ENCODE measurements at places on chromosomes 7 and 10. TPM values are rescaled to one million over a fixed set of nuclear protein-coding genes. Genes with fewer than 3 reads are reported as not detected.
A peak's percentile ranks its signal among the peaks of the same experiment; 100 is the strongest.

- DNase-seq, result no peak
These were observed 6.3 kb upstream of the CSGALNACT2 start for GRCh38 chr10:43131906-43132305.

DNA sequence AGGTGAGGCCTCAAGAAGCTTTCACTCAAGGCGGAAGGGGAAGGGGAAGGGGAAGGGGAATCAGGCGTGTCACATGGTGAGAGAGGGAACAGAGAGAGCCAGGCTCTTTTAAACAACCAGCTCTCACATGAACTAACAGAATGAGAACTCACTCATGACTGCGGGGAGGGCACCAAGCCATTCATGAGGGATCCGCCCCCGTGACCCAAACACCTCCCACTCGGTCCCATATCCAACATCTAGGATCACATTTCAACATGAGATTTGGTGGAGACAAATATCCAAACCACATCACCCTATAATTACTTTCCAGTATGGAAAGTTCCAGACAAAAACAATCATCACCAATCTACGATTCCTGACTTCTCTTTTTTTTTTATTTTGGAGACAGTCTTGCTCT is 22.9 kb downstream of the HIP1 start:
- no peak for DNase-seq

- no peak for DNase-seq
These were observed 71.0 kb downstream of the SLC25A13 start for GRCh38 chr7:96250776-96251361.

Gene COL17A1
- 0.26 TPM for total RNA-seq

- peak; percentile 24 for DNase-seq
These were observed 212.2 kb downstream of the CHRM2 start for GRCh38 chr7:137080516-137081203.

- no peak for DNase-seq
These were observed 470.8 kb upstream of the SEMA3A start for GRCh38 chr7:84665339-84665738.

DNA sequence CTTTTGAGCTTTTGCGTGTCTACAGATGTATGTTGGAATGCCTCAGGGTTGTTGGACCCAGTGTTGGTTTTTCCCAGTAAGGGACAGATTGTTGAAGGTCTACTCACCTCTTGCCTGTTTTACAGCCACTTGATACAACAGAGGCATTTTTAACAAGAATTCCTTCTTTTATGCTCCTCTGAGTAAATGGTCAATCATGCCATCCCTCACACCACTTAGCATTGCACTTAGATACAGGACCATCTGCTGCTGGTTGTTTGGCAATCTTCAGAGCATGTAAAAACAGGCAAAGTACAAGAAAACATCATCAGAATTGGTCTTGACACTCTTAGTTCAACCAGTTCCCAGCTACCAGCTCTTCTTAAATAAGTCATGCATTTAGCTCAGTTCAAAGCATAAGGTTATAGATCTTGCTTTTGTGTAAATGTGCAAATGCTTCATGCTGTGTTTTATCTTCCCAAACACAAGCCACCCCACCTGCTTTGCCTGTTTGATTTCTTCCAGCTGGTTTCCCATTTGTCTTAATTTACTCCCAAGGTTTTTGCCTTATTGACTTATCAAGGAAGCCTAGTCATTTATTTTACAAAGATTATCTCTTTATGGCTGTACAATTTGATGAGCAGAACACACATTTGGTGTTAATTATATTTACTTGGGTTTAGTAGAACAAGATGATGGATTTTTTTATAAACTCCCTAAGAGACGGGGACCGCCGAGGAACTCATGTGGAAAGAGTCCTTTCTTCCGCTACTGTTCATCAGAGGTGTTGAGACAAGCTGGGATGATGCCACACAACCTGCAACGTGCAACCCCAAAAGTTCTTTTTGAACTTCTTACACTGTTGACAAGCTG is 136.6 kb downstream of the AHR start:
- DNase-seq, result peak; percentile 24

Gene DLG5
- 22.6 TPM for total RNA-seq

DNA sequence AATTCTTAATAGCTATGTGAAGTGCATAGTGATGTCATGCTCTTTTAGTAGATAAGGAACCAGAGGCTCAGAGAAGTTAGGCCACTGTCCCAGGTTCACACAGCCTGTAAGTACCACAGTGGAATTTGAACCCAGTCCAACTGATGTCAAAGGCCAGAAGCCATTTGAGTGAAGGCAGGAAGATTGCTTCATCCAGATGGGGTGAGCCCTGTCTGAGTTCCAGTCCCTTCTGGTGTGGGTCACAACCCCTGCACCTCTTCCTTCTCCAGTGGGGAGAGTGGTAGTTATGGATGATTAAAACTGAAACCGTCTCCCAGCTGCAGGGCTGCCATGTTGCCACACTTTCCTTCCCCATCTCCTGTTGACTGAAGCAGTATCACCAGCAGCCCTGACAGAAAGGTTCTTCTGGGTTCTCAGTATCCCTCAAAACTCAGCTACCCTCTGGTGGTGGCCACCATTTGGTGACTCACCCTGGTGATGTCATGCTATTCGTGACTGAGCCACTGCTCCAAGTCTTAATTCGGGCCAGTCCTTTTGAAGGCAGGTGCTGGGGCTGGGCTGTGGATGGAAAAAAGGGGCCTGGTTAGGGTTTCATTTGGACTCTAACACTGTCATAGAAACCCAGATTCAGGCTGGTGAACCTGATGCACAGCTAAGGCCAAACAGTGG is 1.5 kb upstream of the C10orf95 start:
- peak; percentile 88 for DNase-seq

Gene CSTF2T
- 24.0 TPM for total RNA-seq

DNA sequence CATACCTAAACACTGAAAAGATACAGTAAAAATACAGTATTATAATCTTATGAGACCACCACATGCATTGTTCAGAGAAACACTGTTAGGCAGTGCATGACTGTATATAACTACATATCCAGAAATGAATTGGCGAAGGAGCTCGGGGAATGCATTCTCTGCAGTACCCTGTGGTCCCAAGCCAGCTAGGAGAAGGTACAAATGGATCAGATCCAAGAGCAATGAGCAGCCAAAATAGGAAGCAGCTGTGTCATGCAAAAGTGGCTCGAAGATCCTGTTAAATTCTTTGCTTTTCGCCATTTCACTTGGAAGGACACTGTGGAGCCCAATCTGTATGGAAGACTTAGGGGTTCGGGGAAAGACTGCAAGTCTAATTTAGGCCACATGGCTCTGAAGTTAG is 334.8 kb downstream of the TNS3 start:
- DNase-seq, result no peak

GRCh38 chr7:113446791-113447190 is 328.4 kb upstream of the SMIM30 start:
- no peak for DNase-seq

Gene EIF5AL1
- total RNA-seq, result 0.63 TPM
